ENCODE measurements at places on chromosomes 2 and 18.

DNA sequence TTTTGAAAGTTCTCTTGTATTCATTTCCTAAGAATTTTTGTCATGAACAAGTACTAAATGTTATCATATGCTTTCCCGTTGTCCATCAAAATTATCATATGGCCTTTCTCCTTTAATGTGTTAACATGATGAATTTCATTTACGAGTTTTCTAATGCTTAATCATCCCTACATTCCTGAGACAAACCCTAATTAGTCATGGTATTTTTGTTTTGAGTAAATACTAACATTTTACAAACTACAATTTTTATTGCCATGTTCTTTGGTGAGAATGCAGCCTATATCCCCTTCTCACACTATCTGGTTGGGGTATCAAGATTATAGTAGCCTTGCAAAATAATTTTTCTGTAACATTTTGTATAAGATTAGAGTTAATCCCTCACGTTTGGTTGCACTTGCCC lies 14.5 kb downstream of the SMAD2 start:
- DNase-seq, result no peak

- no peak for DNase-seq
These were observed 37.9 kb downstream of the LNPK start for GRCh38 chr2:175964195-175964594.

- DNase-seq, result no peak
These were observed 483.8 kb upstream of the SPRED2 start for GRCh38 chr2:65916177-65916576.

DNA sequence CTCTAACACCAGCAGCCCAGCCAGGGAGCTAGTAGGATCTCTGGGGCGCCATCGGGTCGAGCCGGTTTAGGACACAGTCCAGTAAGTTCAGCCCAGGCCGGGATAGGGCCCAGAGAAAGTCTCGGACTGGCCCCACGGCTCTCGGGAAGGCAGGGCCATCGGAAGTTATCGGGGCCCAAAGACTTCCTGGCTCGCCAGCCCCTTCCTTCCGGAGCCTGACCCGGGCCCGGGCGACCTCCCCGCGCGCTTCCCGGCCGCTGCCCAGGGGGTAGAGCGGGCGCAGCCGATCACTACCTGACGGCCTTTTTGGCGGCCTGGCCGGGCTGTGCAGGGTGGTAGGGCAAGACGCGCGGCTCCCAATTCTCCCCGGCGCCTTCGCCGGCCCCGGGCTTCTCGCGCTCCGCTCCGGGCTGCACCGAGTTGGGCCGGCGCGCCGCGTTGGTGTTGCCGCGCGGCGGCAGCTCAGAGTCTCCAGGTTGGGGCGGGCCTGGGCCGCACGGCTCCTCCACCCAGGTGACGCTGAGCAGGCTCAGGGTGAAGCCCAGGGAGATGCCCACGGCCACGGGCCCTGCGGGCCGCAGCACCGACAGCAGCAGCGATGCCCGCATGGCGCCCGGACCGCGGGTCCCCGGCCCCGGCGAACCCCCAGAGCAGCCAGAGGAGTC lies 546 bp downstream of the CHPF start:
- no peak for DNase-seq

DNA sequence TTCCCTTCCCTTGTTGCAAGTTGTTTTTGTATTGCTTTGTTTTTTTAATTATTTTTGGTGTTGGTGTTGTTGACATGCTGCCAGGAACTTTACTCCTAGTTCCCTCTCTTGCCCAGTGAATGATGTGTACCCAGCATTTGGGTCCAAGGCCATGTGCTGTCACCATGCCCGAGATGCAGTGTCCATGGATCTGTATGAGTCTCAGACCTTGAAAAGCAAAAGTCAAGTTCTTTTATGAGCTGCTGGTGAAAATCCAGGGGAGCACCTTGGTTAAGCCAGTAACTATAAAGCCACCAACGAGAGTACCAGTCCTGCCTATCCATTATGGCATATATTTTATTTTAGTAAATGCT lies 236.4 kb downstream of the BCL11A start:
- DNase-seq, result no peak

DNA sequence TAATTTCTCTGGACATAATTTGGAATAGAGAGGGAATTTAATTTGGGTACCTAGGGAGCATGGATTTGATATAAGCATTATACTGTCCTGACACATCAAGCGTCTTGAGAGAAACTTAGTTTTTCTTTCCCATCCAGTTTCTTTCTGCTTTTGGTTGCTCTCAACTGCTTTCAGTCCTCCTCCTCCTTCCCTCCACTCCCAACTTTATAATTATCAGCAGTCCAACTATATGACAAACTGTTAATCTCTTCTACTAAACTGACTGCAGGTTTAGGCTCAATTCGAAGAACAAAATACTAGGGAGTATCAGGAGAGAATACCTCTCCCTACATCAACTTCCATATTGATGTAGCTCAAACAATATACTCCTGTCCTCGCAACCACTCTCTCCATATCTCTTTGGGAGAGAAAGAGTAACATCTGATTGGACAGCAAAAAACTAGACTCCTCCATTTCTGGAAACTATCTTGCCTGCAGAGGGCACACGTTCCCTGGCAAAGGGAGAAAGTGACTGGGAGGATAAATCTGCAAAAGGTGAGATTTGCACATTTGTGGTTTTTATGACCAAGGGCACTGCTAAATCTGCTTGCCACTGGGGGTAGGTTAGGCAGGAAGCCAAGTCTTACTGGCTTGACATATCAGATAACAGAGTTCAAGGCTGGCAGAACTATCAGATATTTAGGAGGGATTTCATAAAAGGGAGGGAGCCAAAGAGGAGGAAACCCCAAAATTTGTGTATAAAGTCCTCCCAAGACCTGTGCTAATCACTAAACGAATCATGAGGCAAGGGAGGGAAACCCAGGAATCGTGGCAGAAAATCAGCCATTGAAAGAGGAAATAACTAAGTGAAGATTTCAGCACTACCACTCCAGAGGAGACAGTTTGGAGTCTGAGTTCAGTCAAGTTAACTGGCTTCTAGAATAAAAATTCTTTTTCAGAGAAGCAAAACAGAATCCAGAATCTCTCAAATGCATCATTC lies 40.0 kb downstream of the ICA1L start:
- peak; percentile 46 for DNase-seq

GRCh38 chr2:67883316-67884087 lies 179.3 kb downstream of the C1D start:
- no peak for DNase-seq

DNA sequence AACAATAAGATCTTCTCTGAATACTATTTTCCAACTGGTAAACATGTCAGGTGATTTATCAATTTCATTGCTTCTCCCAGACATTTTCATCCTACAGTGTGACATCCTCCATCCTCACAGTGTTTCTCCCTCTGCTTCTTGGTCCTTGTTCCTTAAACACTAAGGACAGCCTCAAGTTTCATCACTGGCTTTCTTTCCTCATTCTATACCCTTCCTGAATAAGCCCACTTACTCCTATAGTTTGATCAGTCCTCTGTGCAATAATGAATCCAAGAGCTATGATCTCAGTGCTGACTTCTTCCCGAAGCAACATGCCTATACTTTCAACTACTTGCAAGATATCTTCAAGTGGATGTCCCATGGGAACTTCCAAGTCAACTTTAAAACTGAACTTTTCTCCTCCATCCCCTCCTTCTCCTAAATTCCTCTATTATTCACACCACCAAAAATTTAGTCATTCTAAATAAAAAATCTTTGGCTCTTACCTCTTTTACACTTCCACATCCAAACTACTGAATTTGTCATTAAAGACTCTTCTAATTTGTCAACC lies 87.6 kb downstream of the FAM228A start:
- DNase-seq, result no peak

DNA sequence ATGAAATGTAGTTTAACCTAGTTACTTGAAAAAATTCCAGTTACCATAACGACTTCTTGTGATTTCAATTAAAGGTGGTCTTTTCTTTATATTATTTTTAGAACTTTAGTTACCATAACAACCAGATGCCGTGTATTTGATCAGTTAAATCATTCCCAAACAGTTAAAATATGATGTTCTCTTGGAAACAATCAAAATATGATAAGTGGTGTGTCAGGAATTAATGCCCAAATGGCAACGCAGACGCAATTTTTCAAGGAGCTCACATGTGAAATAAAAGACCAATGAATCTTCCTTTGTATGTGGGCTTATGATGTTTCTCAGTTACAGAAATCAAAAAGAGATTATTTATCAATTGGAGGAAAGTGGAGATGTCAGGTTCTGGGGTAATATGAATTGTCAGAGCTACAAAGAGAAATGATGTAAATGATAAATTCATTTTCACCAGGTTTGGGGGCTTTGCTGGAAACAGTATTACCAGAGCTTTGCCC lies 189.1 kb upstream of the PARD3B start:
- DNase-seq, result no peak

DNA sequence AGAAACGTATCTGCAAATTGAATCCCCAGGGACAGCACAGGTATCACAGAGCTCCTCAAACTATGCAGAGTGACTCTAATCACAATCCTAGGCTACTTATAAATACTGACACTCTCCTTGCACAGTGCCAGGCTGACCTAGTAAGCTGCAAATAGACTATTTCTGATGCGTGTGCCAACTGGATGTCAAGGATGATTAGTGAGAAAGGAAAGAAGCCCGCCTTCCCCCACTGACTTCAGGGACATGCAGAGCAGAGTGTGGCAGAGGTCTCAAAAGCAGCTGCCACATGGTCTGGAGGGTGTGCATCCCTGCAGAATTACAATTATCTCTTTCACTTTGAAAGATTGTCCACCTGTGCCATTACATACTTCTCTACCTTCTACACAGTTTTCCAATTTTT lies 235.6 kb downstream of the CPS1 start:
- DNase-seq, result no peak

GRCh38 chr2:9347411-9347881 lies 75.9 kb downstream of the ITGB1BP1 start:
- no peak for DNase-seq

DNA sequence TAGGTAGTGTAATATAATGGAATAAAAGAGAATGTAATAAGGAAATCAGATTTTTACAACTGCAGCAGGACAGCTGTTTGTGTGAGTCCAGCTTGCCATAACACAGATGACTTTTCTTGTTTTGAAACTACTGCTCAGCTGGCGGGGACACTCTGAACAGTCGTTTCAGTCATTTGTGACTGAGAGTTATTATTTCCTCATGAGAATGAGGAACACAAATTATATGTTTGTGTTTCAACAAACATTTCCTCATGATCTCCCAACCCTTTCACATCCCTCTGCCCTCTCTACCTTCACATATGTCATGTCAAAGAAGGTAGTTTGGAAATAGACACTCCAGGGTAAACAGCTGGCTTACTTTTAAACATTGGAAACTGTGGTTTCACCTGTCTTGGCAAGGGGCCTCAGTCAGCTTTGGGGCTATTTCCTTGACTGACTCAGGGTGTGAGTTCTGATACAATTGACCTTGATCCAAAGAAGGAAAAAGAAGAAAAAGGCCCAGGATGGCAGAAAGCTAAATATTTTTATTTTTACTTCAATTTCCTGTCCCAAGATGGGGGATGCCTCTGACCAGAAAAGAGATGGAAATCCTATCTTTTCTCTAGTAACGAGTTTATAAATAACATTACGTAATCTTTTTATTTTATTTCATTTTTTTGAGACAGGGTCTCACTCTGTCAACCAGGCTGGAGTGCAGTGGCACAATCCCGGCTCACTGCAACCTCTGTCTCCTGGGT lies 593 bp downstream of the SP140L start:
- DNase-seq, result no peak

GRCh38 chr2:205628422-205628821 lies 53.9 kb upstream of the NRP2 start:
- DNase-seq, result no peak

DNA sequence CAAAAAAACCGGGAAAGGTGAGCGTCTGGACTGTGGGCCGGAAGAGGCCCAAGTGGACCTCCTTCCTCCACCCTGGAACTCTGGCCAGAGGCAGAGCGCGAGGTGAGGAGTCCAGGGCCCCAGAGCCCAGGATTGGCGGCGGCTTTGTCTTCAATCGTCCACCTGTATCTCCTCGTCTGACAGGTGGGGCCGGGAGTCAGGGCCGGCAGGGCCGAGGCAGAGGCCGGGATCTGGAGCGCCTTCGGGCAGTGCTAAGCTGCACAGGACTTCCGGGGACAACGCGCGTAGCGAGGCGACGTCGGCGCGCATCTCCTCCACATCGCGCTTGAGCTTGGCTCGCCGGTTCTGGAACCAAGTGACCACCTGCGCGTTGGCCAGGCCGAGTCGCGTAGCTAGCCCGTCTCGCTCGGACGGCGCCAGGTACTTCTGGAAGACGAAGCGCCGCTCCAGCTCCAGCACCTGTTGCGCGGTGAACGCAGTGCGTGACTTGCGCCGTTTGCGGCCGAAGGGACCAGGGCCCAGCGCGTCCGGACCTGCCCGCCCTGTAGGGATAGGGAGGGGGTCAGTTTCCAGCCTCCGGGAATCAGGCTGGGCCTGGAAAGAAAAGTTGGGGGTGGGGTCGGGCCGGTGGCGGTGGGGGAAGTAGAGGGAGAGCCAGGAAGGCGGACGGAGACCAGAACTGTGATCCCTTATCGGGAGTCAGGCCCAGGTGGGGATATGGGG lies 1.5 kb downstream of the LBX2 start:
- DNase-seq, result no peak

- no peak for DNase-seq
These were observed 142.1 kb downstream of the CABLES1 start for GRCh38 chr18:23277399-23277798.

DNA sequence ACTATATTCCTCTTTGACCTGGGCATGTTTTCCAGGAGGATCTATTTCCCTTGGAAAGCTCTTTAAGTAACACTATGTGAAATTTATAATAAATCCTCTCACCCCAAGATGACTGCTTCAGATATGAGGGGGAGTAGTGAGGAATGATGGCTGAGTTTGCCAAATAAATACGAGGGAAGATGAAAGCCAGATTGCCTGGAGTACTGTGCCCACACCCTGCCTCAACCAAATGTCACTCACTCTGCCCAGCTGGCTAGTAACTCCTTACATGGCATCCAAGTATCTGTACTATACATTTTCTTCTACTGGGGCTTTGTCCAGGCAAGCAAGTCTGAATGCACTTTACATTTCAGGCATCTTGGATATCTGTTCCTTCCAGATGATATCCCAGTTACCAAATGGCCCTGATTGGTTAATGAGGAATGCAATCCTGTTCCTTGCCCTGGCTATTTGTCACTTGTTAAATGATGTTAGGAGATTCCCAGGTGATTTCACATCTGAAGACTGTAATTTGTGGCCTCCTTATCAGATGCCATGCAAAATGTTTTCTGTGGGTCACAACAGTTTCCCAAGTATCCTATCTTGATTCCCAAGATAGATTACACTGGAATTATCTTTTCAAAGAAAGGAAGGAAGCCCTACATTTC lies 191.8 kb downstream of the IKZF2 start:
- DNase-seq, result no peak

DNA sequence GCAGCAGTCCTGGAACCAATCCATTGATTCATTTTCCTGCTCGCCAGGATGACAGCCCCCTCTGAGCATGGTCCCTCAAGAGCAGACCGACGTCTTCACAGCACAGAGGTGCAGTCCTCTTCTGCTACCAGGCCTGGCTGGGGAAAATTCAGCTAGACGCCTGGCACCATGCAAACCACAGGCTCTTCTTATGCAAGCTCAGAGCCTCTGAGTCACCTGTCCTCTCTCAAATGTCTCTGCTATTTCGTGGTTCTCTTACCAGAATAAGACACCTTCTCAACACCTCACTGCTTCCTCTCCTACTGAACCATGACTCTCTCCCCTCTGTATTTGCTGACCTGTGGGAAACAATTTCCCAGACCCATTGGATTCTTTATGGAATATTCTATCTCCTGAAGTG lies 79.8 kb upstream of the CYRIA start:
- no peak for DNase-seq

- no peak for DNase-seq
These were observed 209.1 kb upstream of the CTAGE1 start for GRCh38 chr18:22626771-22627170.

- DNase-seq, result no peak
These were observed 272.3 kb upstream of the EPHA4 start for GRCh38 chr2:221844212-221845020.

GRCh38 chr2:239396881-239397681 lies 3.7 kb downstream of the HDAC4 start:
- no peak for DNase-seq
